Vagina (tissue), 2 donors: ENCODE measurements at places on chromosomes 1 and 21.
A peak's percentile ranks its signal among the peaks of the same experiment; 100 is the strongest.

DNA sequence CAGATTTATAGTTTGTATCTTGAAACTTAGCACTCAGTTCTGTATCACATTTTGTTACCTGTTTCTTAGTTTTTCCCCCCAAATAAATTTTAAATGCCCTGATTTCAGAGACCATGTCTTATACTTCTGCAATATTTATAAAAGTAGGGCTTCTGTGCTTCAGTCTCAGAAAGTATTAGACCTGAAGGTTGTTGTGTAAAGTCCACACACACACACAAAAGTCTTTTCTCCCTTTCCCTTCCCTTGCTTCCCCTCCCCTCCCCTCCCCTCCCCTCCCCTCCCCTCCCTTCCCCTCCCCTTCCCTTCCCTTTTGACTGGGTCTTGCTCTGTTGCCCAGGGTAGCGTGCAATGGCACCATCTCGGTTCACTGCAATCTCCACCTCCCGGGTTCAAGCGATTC lies 41.0 kb upstream of the KCNK1 start:
- DNase-seq: no peak

- no peak for DNase-seq
These were observed 12.1 kb downstream of the NBPF3 start for GRCh38 chr1:21451981-21452411.

DNA sequence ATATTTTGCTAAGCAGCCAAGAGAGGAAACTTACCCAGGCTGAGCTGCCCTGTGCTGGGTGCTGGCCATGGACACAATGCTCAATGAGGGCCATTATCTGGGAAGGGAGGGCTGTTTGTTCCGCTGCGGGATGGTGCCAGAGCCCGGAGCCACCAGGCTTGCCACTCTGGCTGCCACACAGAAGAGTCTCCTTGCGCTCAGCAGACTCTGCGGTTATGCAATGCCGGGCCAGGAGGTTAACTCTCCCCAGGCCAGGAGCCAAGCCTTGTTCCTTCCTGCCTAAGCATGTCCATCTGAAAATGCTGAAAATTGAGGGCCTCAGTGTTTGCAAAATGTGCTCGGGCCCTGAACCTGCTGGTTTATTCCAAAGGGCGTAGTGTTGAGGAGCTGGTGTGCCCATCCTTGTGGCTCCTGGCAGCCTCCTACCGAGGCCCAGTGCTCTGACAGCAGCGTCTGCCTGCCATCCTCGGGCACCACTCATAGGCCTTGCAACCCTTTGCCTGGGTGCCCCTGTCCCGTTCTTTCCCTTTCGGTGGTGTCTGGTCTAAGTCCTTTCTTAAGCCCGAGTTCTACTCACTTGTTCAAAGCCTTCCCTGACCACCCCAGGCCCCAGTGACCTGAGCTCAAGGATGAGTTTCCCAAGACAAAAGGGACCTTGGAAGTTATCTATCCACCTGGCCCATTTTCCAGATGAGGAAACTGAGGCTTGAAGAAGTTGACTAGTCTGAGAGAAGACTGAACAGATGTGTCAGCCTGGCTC lies 133.8 kb upstream of the EDN2 start:
- peak; percentile 87 for DNase-seq

DNA sequence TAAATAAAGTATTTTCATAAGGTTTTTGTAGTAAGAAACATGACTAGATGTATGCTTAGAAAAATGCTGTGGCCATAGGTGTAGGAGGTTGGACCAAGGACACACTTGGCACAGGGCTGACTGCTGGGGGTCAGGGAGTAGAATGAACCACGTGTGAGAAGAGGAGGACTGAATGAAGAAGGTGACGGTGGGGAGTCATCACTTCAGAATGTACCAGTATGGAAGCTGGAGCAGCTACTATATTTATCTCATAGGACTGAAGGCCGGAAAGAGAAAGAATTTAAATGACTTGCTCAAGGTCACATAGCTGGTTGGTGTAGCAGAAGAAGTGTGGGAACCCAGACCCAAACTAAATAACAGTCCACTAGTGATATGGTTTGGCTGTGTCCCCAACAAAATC lies 79.8 kb upstream of the HAO2 start:
- DNase-seq: no peak

GRCh38 chr1:165512816-165513215 lies 31.0 kb upstream of the LRRC52 start:
- no peak for DNase-seq

GRCh38 chr1:41101950-41102607 lies 80.6 kb upstream of the SLFNL1 start:
- no peak for DNase-seq

GRCh38 chr21:43684424-43684823 lies 25.1 kb downstream of the RRP1B start:
- no peak for DNase-seq

DNA sequence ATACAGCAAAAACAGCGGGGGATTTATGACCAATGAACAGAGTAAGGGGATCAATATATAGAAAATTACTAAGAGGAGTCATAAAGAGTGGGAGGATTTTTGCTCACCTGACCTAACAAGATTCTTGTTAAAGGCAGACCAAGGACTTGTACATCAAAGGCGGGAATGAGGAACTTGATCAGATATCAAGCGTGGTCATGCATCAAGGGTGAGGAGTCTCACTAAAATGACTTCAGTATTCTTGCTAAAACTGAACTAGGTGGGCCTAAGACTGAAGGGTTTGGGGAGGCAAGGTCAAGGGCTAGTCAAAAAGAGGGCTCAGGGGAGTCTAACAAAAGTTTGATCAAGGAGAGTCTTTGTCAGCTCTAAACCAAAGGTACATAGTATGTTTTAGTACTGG lies 2.1 kb downstream of the MOV10 start:
- DNase-seq: no peak

DNA sequence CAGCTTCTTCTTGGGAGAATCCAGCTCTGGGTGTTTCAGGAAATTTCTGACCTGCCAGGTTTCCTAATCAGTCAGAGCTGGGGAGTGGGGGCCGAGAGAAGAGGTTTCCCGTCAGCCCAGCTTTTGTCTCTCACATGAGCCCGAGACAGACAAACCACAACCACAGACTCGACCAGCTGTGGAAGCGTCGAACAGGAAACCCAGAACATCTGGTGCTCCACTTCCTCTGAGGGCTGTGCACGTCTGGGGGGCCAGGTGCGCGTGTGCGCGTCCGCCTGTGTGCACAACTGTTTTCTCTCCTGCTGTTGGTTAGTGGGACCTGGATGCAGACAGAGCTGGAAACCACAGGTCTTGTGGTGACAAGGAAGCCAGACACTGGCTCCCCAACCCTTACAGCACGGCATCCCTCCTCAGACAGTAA lies 113.0 kb upstream of the SLC25A33 start:
- DNase-seq: no peak

DNA sequence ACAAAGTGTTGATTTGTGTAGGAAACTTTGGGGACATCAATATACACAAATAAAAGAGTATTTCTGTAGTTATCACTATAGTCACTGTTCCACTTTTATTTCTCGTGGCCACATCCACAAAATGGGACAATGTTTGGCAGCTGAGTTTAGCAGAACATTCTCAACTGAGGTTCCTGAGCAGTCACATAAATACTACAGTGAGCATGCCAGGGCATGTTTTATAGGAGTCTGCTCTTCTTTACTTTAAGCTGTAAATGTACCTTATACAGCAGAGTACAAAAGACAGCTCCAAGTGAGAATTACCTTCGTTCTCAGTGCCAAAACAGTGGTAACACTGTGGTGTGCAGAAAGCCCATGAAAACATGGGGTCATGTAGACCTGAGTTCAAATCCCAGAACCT lies 5.0 kb downstream of the BTG3 start:
- no peak for DNase-seq
